Sigmoid colon (tissue), 7 donors: ENCODE measurements at places on chromosomes 6 and 20. TPM values are rescaled to one million over a fixed set of nuclear protein-coding genes. Genes with fewer than 3 reads are reported as not detected.

DNA sequence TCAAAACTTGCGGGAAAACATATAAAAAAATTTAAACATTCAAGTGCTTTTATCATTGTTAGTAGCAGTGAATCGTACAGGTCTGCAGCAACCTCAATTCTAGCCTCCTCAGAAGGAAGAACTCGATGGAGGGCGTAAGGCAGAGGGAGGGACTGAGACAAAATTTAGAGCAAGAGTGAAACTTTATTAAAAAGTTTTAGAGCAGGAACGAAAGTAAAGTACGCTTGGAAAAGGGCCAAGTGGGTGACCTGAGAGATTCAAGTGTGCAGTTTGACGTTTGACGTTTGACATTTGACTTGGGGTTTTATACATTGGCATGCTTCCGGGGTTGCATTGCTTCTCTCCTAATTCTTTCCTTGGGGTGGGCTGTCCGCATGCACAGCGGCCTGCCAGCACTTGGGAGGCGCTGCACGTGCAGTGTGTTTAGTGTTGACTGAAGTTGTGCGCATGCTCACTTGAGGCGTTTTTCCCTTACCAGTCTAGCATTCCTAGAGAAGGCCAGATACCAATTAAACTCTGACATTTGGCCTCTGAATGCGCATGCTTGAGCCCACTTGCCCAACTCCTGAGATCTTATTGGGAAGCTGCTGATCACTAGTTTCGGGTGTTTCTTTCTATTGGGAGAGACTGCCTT is 82.6 kb downstream of the TBX18 start:
- no peak for DNase-seq

GRCh38 chr20:50787181-50787580 is 7.7 kb upstream of the BCAS4 start:
- no peak for DNase-seq

GRCh38 chr6:80460257-80460865 is 353.9 kb downstream of the BCKDHB start:
- no peak for DNase-seq

DNA sequence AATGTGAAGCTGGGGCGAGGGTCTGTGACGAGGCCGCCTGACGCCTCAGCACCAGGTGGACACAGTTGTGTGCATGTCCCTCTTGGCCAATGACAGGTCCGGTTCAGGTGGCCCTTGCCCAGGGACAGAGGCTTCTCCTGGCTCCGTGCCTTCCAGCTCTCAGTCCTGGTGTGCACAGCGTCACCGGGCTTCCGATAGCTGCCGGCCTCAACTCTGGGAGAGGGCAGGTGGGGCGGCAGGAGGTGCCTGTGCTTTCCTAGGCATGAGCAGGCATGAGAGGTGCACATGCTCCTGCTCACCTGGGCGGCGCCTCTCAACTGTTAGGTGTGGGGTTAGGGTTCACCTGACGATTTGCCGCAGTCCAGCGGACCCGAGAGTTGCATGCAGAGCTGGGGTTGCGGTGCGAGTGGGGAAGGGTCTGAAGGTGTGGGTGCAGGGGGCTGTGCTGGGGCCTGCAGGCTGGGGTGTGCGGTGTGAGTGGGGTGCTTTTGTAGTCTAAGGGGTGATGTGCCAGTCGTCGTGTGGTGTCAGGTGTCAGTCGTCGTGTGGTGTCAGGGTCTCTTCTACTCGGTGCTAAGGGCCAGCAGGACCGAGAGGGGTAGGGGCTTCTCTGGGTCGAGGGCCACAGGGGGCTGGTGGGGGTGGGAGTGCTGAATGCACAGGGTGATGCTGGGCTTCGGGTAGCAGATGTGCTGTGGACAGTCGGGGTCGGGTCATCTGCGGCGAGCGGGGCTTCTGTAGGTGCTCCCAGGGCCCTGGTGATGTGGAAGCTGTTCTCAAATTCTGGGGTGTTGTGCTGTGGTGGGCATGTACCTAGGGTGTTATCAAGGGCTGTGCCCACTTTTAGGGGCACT is 3.8 kb upstream of the SOX18 start:
- no peak for DNase-seq

DNA sequence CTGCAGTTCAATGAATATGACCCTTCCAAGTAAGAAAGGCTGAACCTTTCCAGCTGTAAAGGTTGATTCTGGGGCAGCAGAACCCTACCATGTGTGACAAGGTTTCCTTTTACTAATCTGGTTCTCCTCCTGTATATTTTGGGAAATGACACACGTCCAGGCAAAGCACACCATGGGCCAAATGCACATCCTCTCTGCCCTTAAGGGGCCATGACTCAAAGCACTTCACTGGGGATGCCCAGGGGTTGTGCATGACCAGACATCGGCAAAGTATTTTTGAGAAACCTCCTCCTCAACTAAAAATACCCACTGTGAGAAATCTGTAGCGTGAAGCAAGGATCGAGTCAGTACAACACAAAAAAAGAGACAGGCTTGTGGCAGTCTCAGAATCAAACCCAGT is 174.7 kb downstream of the BACH2 start:
- DNase-seq: no peak

DNA sequence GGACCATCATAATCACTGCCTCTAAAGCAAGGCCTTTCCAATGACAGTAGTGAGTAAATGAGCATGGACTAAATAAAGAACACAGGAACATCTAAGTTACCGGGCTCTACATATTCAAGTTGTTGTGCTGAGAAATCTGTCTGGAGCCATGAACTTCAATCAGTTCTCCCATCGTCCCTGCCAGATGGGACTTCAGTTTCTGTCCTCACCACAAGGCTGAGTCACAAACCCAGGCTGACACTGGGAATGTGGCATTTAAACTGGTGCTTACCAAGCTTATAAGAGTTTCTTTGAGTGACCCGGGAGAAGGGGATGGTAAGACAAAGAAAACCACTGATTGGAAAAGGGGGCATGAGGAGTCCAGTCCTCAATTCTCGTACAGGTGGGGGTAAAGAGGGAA is 497.0 kb downstream of the MAFB start:
- DNase-seq: no peak

DNA sequence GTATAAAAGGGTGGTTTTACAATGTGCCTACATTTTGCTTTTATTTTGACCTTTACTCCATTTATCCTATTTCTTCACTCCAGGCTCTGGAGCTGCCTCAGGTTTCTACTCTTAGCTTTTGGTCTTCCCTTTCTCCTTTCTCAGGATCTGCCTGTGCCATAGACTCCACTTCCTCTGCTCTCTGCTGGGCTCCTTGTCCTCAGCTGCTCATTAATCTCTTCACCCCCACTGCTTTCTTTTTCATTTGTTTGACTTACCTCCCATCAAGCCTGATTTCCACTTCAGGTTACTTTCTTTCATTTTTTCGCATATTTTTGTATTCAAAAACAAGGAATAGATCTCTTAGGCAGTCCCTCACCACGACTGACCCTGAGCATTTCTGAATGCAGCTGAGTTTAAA is 106.8 kb downstream of the COL19A1 start:
- no peak for DNase-seq

GRCh38 chr20:44075191-44075949 is 111.6 kb downstream of the JPH2 start:
- DNase-seq: no peak

- DNase-seq: no peak
Measured at GRCh38 chr20:9286501-9287461, 217.9 kb downstream of the PLCB4 start.

DNA sequence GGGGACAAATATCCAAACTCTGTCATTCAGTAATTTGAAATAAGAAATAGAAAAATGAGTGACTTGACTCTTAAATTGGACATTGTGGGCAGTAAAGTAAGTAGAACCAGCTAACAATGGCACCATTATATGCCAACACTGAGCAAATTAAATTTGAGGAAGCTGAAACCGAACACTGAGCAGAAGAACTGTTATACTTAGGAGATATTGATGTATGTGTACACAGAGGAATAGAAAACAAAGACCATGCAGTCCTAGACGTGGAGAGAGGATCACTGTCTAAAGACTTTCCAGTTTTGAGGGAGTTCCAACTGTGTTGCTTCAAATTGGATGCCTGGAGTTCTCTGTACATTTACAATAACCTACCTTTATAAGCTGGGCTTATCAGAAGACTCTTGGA is 427.0 kb upstream of the EYS start:
- DNase-seq: no peak

DNA sequence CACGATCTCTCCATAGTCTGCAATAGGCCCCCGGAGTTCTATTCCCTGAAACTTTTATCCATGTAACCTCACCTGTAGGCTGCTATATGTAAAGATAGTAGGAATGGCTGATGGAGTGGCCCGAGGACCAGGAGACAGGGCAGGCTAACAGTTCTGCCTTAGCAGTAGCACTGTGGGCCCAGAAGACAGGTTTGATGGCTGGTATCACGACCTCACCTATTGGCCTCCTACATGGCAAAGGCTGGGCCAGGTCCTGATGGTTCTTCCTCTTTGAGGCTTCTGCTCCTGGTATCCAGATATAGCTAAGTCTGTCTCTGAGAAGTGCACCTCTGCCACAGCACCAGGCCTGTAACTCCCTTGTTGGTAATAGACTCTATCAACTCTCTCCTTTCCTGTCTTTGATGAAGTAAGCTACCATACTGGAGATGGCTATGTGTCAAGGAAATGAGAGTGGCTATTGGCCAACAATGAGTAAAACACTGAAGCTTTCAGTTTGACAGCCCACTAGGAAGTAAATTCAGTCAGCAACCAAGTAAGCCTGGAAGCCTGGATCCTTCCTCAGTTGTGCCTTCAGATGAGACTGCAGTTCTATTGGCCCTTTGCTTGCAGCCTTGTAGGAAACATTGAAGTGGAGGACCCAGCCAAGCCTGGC is 5.7 kb downstream of the SPEF1 start:
- no peak for DNase-seq

- no peak for DNase-seq
Measured at GRCh38 chr6:170374571-170375444, 68.2 kb downstream of the FAM120B start.

- DNase-seq: no peak
Measured at GRCh38 chr6:130203370-130203769, 19.4 kb downstream of the SAMD3 start.

DNA sequence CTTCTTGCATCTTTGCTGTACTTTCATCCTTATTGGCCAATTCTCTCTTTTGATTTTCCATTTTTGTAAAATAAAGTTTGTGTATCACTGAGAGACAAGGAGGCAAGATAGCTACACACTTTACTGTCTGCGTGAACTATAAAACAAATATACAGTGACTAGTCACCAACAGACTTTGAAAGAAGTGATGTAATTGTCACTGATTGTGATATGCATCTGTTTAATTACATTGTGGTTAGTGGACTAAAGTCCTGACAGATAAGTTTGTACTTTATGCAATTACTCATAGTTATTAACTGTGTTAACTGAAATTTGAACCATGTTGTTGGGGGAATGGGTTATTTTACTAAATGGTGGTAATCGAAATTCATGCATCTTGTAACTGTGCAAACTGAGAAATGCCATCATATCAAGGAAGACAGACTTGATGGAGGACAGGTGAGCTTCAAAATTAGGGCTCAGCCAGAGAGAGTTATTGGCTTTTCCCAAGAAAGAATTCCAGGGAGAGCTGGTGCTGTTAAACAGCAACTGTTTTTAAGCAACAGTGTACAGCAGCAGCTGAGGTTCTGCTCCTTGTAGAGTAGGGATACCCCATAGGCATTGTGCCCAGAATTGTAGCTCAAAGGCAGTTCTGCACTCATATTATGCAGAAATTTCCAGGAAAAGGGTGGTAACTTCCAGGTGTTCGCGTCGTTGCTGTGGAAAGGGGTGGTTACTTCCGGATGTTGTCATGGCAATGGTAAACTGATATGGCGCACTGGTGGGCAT is 62.9 kb downstream of the EFHC1 start:
- no peak for DNase-seq

GRCh38 chr6:21496706-21497105 is 96.8 kb upstream of the SOX4 start:
- no peak for DNase-seq

- no peak for DNase-seq
Measured at GRCh38 chr6:16544521-16544920, 216.7 kb downstream of the ATXN1 start.

- no peak for DNase-seq
Measured at GRCh38 chr6:37816599-37817375, 2.7 kb upstream of the ZFAND3 start.

- DNase-seq: no peak
Measured at GRCh38 chr20:49279677-49280462, 2.0 kb upstream of the ZNFX1 start.

- DNase-seq: no peak
Measured at GRCh38 chr6:14824060-14824459, 421.8 kb upstream of the JARID2 start.

GRCh38 chr6:8736156-8736895 is 301.0 kb upstream of the SLC35B3 start:
- peak; percentile 52 for DNase-seq

- no peak for DNase-seq
Measured at GRCh38 chr20:8357703-8358102, 225.6 kb downstream of the PLCB1 start.

DNA sequence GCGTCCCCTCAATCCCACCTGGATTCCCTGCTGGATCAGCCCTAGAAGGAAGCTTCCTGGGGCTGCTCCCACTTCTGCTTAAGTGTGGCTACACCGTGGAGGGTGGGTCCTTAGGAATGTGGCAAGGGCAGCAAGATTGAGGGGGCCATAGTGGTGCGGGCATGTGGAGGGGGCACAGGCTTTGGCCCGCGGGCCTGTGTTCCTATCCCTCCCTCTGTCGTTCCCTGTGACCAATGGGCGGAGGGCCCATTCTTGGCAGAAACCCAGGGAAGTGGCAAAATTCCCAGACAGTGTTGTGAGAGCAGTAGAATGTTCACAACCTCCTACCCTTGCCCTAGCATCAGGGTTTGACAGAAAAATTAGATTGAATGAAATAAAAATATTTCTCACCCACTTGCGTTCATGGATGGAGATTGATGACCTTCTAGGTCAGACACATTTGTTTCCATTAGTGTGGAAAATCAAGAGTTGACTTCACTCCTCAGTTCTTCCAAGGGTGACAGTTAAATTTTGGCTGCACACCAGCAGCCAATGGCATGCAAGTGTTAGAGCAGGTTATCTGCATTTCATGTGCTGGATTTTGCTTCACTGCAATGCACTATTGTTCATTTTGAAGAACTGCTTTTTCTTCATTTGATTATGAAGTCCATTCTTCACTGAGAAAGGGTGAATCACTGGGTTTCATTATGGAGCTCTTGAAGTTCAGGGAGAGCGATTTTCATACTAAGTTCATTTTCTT is 49.3 kb upstream of the AHI1 start:
- DNase-seq: no peak

The AIF1 gene
- total RNA-seq: 35.2 TPM

The SIM1 gene
- total RNA-seq: not detected

The TNF gene
- total RNA-seq: not detected

The SLC32A1 gene
- not detected for total RNA-seq

The IMPG1 gene
- total RNA-seq: not detected

The HIVEP1 gene
- total RNA-seq: 28.5 TPM

The TCF15 gene
- total RNA-seq: not detected

The CPXM1 gene
- total RNA-seq: 10.0 TPM

The TAGAP gene
- 1.4 TPM for total RNA-seq

The SLC22A3 gene
- total RNA-seq: 23.3 TPM

The IER3 gene
- 65.3 TPM for total RNA-seq

The GSTA3 gene
- total RNA-seq: not detected

The ULBP1 gene
- total RNA-seq: 0.55 TPM

The NMBR gene
- total RNA-seq: not detected

The SLC44A4 gene
- total RNA-seq: 1.4 TPM
